ENCODE measurements at places on chromosomes 2 and 18.

DNA sequence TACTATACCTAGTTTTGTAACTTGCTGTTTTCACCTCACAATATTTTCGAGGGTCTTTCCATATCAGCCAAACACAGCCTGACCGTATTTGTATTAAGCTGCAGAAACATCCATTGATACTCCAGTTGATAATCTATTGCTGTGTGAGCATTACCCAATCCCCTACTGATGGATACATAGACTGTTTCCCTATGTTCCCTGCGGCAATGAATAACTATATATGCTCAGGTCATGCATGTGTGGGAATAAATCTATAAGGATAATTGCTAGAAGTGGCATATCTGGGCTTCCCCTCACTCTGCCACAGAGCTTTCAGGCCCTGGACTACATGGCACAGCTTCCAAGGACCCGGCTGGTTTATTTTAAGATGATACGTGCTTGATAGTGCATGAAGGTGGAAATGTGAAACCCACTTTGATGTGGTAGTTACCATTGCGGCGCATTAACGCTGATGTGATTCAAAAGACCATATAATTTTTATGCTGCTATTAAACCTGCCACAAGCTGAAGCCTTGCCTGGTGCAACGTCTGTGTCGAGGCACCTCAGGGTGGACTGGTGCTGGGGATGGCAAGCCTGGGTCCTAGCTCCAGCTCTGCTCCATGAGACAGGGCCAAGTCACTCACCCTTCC lies 130.8 kb upstream of the MSH6 start:
- no peak for DNase-seq

- no peak for DNase-seq
These were observed 32.4 kb upstream of the YWHAQ start for GRCh38 chr2:9663008-9663879.

DNA sequence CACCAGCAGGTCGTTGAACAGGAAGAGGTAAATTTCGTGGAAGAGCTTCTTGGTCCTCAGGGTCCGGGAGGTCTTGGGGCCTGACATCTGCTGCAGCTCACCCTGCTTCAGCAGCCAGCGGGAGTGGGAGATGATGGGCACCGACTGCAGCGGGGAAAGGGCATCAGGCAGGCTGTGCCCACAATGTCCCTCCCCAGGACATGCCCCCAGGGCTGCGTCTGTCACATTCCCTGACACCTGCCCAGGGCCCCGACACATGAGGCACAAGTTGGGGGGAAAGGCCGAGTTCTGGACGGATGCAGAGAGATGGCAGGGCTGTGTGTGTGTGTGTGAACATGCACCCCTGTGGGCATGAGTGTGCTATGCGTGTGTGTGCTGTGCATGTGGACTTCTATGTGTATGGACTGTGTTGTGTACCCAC lies 13.9 kb downstream of the SNORC start:
- no peak for DNase-seq

DNA sequence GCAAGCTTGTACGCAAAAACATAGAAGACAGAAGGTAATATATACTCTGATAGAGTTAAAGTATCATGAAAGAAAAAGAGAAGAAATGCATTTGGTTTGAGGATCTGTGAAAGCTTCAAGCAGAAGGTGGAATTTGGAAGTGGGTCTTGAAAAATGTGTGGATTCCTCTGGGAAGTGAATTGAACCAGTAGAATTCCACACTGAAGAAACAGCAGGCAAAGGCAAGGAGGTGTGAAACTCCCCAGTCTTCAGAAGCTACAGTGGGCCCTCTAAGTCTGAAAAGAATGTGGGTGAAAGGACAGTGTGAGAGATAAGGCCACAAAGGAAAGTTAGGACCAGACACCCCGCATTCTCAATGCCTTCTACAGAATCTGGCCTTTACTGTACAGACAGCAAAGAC lies 25.6 kb downstream of the COBLL1 start:
- no peak for DNase-seq

DNA sequence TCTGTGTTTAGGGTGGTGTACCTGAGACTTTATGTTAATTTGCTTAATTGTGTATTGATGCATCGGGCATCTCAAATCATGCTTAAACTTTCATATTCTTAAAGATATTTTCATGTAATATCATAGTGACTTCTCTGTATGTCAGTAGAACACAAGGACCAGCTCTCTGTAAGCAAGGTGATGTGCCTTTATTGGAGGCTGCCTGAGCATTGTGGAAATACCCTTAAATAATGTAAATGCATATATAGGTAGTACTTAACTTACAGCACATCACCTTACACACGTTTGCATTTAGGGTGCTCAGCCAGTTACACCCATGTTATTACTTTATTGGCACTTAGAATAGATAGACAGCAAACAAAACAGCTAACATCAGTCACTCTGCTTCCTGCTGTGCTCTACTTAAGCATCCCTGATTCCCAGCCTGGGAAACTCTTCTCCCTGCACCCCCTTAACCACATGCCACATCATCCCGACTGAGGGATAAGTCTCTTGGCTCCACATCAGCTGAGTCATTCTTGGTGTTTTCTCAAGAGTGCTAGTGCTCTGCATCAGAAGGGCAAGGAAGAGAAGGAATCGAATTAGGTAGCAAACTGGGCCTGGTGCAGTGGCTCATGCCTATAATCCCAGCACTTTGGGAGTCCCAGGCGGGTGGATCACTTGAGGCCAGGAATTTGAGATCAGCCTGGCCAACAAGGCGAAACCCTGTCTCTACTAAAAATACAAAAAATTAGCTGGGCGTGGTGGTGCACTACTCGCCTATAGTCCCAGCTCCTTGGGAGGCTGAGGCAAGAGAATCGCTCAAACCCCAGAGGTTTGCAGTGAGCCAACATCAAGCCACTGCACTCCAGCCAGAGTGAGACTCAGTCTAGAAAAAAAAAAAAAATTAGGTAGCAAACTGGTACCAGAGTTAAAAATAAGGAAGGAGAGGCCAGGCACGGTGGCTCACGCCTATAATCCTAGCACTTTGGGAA lies 108.7 kb downstream of the MAP3K20 start:
- DNase-seq = no peak

- DNase-seq = no peak
These were observed 156.1 kb downstream of the MSH2 start for GRCh38 chr2:47558768-47559684.

- no peak for DNase-seq
These were observed 79.3 kb upstream of the TMEM247 start for GRCh38 chr2:46400016-46400415.

DNA sequence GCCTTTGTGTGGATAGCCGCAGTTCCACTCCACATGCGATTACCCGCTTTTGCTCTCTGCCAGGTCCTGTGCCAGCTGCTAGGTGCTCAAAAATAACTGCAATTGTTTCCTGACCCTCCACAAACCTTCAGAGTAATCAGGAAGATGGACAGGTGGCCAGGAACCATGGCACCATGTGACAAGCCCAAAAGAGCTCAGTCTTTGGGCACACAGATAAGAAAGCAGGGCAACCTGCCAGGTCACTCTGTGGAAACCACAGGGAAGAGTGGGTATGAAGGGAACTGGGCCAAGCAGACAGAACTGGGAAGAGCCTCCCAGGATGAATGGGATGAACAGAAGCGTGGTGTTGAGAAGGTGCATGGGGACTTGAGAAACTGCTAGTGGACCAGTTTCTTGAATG lies 79.4 kb upstream of the AGAP1 start:
- DNase-seq = no peak

- no peak for DNase-seq
These were observed 99.5 kb downstream of the EPB41L3 start for GRCh38 chr18:5444269-5444668.

DNA sequence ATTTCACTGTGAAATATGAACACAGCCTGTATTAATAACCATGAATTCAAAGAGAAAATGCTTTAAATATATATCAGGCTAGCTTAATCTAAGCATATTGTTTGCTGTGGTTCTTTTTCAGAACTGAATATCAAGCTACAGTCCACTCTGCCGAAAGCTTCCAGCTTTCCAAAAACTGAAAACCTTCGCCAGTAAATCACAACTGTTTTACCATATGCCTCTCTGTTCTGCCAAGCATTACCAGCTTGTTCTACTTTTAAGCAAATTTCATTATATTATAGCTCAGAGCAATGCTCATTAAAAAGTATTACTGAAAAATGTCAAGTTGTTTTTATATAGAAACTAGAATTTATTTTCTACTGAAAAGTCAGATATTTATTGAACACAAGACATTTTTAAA lies 277.4 kb downstream of the NRXN1 start:
- DNase-seq = no peak

GRCh38 chr2:135903650-135904049 lies 27.4 kb upstream of the MCM6 start:
- DNase-seq = no peak

GRCh38 chr2:102788216-102788884 lies 26.5 kb downstream of the TMEM182 start:
- no peak for DNase-seq

- DNase-seq = no peak
These were observed 11.8 kb upstream of the CCBE1 start for GRCh38 chr18:59708988-59709387.

- no peak for DNase-seq
These were observed 222.4 kb downstream of the WDR7 start for GRCh38 chr18:56873441-56874140.

DNA sequence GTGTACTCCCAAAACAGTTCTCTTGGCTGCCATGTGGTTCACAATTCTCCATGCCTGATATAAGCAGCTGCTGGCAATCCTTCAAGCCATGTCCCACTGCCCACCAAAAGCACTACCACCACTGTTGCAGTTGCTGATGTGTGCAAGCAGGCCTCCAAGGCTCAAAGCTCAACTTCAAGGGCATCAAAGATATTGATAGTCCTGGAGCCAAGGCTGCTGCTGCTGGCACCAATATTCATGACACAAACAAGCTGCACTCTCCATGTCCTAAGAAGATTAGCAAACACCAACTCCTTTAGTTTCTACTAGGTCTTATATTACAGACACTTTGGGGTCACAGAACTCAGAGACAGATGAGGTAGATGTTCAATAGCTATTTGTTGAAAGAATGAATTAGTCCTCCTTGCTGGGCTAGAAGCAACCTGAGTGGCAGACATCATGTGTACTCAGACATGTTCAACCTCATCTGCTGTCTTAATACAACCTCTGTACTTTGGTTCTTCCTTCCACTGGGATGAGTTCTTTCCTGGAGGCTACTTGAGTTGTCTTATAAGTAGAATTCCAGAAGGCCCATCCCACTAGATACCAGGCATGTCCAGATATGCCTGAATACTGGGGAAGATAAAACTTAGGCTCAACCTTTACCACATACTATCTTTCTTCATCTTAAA lies 104.5 kb upstream of the UGP2 start:
- no peak for DNase-seq

DNA sequence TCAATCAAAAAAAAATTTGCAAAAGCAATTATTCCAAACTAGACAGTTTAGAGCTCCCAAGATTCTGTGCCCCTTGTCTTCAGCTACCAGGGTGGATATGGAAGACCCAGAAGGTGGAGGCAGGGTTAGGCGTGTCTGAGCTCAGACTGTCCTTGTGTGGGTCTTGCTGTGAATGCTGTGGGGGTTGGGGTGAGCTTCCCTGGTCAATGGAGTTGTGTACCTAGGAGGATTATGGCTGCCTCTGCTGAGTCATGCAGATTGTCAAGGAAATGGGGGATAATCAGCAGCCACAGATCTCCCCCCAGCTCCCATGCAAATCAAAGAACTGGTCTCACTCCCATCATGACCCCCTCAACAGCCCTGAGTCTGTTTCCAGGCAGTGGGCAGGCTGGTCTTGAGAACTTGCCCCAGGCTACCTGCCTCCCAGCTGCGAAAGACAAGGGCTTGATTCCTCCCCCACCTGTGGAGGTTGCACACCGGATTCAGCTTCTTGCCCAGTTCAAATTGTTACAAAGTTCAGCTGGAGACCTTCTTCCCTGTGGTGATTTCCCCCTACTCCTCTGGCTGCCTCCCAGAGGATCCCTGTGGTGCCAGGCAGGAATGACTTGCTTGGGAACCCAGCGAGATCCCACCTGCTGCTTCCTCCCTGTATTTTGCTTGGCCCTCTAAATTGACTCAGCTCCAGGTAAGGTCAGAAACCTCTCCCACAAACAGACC lies 77.0 kb downstream of the RAD51AP2 start:
- DNase-seq = no peak

GRCh38 chr2:190668892-190669291 lies 20.0 kb downstream of the NAB1 start:
- DNase-seq = no peak

DNA sequence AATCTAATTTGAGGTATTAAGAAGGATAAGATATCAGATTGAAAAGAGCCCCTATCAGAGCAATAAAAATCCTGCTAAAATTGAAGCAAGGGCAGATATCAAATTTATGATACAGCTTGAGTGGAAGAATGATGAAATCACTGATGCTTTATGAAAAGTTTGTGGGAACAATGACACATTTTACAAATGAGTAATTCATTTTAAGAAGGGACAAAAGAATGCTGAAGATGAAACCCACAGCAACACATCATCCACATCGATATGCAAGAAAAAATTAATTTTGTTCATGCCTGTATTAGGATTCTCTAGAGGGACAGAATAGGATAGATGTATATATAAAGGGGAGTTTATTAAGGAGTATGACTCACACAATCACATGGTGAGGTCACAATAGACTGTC lies 355.6 kb upstream of the GYPC start:
- no peak for DNase-seq

DNA sequence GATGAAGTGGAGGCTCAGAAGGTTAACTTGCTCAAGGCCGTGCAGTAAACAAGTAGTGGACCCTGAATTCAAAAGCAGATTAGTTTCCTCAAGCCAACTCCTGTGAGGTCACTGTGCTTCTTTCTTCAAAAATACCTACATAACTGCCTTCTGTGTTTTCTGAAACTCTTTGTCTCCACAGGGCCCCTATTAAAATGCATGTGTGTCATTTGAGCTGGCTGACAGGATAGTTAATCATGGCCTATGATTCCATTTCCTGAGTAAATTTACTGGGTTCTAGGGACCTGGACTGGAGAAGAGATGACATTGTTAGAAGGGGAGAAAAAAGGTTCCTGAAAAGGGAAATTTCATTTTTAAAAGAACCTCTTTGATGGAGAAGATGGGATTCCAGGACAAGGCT lies 12.9 kb upstream of the DTNA start:
- DNase-seq = no peak

GRCh38 chr2:199727306-199727705 lies 123.7 kb downstream of the FTCDNL1 start:
- no peak for DNase-seq

- no peak for DNase-seq
These were observed 40.3 kb downstream of the LHCGR start for GRCh38 chr2:48715042-48715899.

- no peak for DNase-seq
These were observed 71.1 kb upstream of the HPCAL1 start for GRCh38 chr2:10231551-10232085.

GRCh38 chr2:238941262-238941792 lies 93.4 kb downstream of the TWIST2 start:
- no peak for DNase-seq

DNA sequence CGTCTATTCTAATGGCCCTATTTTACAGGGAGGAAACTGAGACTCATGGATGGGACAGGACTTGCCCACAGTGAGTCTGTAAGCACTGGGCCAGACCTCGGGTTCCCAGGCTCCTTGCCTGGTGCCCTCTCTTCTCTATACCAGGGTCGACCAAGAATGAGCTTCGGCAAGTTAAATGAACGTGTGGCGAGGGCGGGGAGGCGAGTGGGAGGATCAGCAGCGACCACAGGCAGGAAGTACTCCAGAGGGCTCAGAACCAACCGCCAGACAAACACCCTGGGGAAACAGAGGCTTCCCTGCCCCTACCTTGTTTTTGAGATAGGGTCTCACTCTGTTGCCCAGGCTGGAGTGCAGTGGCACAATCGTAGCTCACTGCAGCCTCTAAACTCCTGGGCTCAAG lies 177.7 kb upstream of the SMAD2 start:
- DNase-seq = no peak

- no peak for DNase-seq
These were observed 124.0 kb downstream of the HDAC4 start for GRCh38 chr2:239276851-239277250.

All from SIG-M5 (cell line).